Right renal pelvis (tissue), 4 donors: ENCODE measurements at places on chromosomes 3 and 15.

- DNase-seq, result no peak
These were observed 11.7 kb upstream of the ZNF148 start for GRCh38 chr3:125386811-125387210.

GRCh38 chr15:76038512-76038911 is 21.3 kb upstream of the TMEM266 start:
- no peak for DNase-seq

DNA sequence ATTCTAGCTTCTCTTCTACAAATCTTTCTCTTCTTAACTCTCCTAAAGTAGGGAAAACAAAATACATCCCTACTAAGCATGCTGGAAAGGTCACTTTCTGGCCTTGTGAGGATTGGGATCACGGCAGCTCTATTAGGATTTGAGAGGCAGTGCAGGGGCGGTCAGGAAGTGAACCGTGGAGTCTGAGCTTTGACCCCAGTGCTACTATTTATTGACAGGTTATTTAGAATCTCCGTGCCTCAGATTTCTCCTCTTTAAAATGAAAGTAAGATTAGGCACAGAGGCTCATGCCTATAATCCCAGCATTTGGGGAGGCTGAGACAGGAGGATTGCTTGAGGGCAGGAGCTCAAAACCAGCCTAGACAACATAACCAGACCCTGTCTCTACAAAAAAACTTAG is 42.0 kb upstream of the CHRM5 start:
- no peak for DNase-seq

GRCh38 chr15:83206526-83207008 is 1.1 kb downstream of the HDGFL3 start:
- DNase-seq, result peak; percentile 43

- DNase-seq, result no peak
These were observed 41.8 kb downstream of the EPHB3 start for GRCh38 chr3:184603151-184604030.

- DNase-seq, result no peak
These were observed 23.9 kb upstream of the LOXL1 start for GRCh38 chr15:73902121-73903020.

DNA sequence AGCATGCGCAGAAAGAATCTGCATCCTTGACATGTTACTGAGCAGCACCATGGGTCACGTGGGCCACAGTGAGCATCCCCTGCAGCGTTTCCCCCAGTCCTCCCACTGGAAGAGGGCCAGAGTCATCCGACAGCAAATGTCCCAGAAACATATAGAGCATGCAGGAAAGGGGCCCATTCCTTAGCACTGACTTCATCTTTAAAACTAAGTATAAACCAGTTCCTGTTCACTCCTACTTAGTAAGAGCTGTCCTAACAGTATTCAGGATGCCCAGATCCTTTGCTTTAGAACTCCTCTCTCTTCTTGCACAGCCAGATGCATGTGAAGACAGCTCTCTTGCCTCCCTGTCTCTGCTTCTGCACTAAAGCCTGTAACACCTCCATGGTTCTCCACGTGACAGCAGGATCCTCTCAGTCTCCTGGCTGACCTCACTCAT is 79.3 kb upstream of the OXTR start:
- DNase-seq, result no peak

GRCh38 chr3:134211797-134212196 is 38.9 kb downstream of the RYK start:
- no peak for DNase-seq
